ENCODE measurements at places on chromosomes 1 and 21. TPM values are rescaled to one million over a fixed set of nuclear protein-coding genes. Genes with fewer than 3 reads are reported as not detected.

Gene GPR52
- total RNA-seq: 6.7 TPM

Gene CELA3A
- total RNA-seq: not detected

Gene SELP
- total RNA-seq: 1.9 TPM

Gene MAN1C1
- 27.1 TPM for total RNA-seq

Gene SIM2
- total RNA-seq: not detected

Gene BRINP2
- total RNA-seq: 0.62 TPM

Gene ARHGAP30
- 11.6 TPM for total RNA-seq

GRCh38 chr1:116503546-116504307 lies 67.1 kb downstream of the CD58 start:
- ATAC-seq: no peak

- ATAC-seq: no peak
These were observed 3.0 kb upstream of the MPL start for GRCh38 chr1:43334453-43335205.

DNA sequence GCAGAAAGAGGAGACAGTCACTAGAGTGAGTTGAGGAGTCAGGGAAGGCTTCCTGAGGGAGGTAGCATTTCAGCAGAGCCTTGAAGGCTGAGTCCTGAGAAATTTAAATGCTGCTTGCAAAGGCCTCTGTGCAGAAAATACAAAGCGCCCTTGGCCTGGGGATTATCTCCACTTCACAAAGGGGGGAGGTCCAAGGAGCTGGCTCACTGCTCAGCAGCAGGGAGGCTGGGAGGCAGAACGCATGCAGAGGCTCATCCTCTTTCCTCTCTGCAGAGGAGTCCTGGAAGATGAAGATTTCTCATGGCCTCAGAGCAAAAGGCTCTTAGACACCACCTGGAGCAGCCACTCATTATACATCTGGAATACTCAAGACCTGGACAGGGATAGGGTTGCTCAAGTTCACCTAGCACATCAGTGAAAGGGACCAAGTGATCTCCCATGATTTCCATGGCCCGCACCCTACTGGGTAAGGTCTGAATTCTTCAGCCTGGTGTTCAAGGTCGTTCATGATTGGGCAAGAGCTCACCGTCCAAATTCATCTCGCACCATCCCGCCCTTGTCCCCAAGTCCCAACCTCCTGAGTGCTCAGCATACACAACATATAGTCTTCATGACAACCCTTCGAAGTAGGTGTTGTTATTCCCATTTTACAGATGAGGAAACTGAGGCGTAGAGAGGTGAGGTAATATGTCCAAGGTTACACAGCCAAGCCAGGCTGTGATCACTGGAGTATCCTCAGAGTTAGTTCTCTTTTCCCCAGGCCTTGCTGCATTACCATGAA lies 9.0 kb downstream of the SLC1A7 start:
- ATAC-seq: no peak

DNA sequence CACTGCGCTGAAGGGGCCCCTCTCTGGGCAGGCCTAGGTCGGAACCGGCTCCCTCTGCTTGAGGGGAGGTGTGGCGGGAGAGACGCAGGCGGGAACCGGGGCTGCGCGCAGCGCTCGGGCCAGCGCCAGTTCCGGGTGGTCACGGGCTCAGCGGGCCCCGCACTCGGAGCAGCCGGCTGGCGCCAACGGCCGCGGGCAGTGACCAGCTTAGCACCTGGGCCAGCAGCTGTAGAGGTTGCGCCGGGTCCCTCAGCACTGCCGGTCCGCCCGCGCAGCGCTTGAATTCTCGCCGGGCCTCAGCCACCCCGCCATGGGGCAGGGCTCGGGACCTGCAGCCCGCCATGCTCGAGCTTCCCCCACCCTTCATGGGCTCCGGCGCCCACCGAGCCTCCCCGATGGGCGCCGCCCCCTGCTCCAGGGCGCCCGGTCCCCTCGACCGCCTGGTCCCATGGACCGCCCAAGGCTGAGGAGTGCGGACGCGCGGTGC lies 254.6 kb downstream of the COL11A1 start:
- no peak for ATAC-seq

DNA sequence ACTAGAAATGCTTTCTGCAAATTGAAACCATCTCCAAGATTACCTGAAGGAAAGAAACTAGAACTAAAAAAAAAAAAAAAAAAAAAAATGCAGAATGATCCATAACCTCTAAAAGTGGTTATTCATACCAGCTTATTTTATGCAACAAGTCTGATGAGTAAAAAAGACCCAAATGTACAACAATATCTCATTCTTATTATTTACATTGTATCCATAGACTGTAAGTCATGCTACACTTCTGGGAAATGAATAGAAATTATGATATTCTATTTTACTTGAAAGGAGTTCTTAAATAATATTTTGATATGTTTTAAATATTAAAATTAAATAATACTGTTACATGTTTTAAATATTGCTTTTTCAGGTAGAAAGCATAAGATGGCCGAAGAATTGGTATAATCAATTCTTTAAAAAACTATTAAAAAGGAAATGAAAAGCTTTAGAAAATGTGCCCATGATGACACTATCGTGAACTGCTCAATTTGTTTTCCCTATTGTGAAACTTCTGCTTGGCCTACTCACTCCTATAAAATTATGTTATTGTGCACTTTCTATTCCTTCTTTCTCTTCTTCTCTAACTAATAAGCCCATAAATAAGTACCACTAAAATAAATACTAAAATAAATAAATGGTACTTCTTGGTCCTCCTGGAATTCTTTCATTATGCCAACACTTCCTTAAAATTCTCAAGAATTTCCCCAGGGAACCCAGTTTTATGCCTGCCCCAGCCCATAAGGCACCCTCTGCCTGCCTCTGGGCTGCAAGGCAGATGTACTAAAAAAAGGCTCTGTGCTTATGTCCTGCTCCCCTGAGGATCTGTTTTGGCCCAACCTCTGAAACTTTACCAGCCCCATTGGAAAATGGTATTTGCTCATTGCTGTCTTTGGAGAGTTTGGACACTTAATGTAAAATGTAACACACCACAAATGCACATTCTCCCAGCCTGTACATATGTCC lies 18.1 kb downstream of the SAMSN1 start:
- no peak for ATAC-seq

- ATAC-seq: no peak
These were observed 170.8 kb downstream of the ADSS2 start for GRCh38 chr1:244280859-244281258.

DNA sequence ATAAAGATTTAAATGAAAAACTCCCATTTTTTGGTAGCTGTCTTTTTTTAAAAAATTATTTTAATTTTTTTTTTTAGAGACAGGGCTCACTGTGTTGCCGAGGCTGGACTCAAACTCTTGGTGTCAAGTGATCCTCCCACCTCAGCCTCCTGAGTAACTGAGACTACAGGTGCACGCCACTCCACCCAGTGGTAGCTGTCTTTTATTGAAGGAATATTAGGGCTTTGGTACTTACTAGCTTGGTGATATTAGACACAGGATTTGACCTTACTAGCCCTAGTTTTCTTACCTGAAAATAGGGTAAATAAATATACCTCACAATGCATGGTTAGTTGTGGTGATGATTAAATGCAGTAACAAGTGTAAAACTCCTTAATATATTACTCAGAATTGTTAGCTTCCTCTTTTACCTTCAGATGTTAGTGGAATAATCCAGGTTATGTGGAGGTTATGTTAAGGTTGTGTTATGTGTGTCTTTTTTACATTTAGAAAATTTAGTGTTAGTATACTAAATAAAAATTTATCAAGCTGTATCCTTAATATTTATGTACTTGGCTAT lies 66.8 kb downstream of the PHACTR4 start:
- ATAC-seq: no peak

DNA sequence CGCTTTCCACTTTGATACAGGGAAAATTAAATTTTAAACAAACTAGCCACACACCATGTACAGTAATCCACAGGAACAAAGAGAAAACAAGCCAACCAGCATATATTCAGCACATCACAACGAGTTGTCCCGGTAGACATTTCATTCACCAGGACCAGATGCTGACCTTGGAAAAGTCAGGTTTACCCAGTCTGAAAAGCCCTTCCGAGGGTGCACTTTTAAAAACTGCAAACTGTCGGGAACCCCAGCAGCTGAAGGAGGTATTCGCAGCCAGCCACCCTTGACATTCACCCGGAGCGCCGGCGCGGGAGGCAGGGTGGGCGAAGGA lies 1.2 kb downstream of the MCOLN3 start:
- no peak for ATAC-seq

DNA sequence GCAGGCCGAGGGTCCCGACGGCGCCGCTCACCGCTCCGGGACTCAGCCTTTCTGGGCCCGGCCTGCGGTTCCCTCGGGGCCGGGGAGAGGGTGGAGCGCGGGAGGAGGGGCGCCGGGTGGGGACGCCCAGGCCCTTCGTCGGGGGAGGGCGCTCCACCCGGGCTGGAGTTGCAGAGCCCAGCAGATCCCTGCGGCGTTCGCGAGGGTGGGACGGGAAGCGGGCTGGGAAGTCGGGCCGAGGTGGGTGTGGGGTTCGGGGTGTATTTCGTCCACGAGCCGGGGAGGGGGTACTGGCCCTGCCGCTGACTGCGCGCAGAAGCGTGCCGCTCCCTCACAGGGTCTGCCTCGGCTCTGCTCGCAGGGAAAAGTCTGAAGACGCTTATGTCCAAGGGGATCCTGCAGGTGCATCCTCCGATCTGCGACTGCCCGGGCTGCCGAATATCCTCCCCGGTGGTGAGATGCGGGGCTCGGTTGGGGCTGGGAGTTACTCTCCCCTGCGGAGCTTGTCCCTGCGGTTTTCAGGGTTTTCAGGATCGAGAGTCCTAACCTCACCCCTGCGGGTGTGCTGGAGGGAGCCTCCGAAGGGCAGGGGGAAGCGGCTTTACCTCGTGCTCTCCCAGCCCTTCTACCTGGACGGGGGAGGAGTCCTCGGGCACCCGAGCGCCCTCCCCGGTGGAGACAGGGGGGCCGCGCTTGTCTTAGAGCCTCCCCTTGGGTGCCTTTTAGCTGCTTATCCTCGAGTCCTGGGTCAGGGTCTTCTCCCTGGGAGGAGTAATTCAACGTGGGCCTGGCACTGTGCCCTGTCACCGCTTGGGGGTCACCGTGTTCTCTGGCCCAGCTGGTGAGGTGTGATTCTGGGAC lies 2.1 kb downstream of the SAMD11 start:
- peak; percentile 45 for ATAC-seq

DNA sequence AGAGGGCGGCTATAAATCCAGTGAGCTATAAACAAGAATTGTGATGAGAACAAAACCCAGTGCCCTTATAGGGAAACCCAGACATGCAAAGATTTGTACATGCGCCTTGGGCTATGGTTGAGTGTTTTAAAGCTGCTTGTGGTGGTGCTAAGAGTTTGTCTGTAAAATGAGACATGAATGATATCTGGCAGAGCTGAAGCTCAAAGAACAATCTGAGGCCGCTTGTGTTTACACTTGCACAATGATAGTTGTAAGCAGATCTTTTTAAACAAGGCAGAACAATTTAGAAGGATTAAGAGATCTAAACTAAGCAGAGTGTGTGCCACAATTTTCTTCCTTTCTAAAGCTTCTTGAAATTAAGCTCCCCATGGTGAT lies 80.4 kb upstream of the ADAMTS5 start:
- ATAC-seq: no peak

DNA sequence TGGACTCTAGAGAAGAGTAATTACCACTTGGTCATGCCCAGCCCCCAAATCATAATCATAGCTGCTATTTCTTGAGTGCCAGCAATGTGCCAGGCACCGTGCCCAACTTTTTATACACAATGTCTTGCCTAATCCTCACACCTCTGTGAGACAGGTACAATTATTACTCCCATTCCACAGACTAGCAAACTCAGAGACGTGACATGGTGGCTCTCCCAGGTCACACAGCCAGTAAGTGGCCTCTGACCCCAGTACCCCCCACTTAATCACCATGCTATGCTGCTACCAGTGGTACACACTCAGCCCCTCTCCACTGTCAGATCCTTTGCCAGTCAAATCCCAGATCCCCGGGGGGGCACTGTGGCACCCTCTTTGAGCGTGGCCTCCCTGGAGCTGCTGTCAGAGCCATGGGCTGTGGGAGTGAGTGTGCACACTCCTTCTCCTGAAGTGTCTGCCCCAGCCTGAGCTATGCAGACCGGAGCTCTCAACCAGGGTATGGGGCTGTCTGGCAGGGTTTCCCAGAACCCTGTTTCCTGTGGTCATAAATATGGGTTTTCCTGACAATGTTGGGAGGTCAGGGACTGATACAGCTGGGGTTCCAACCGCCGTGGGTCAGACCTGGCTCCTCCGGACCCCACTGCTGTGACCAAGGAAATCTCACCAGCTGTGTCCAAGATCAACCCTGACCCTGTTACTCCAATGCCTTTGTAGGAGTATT lies 51.8 kb downstream of the LACTBL1 start:
- ATAC-seq: no peak

DNA sequence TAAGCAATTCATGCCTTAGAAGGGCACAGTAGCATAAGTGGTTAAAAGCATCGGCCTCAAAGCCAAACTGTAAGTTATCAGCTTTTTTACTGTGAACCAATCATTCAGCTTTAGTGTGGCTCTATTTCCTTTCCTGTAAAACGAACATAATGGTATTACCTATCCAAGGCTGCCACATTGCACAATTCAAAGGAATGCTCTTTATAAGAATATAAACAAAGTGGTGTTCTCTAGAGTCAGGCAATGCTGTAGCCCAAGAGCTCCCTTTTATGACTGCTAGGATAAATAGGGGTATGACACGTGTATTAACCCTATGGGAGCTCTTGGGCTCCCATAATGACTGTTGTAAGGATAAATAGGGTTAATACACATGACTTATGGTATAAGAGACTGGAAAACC lies 25.4 kb downstream of the INTS7 start:
- no peak for ATAC-seq

GRCh38 chr1:48017716-48018115 lies 20.5 kb upstream of the TRABD2B start:
- ATAC-seq: peak; percentile 83

GRCh38 chr1:226131639-226132038 lies 54.9 kb downstream of the ACBD3 start:
- no peak for ATAC-seq

DNA sequence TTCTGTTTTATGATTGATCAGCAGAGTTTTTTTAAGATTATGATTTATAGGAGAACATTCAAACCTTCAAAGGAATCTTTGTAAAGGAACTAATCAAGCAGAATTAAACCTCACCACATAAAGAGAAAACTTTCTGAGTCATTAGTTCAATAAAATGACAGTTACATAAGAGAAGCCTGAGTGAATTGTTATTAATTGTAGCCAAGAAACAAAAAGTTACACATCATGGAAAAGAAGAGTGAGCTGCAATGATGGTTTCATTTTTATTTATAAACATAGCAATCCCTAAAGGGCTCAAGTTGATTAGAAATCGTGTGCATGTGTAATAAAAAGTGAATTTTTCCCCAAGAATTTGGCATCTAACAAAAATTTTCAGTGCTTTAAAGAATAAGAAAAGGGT lies 731.4 kb downstream of the LTN1 start:
- no peak for ATAC-seq
